Activated B cell treated with CpG ODN at 0.5 μM for 24 hours (primary cell): ENCODE measurements at places on chromosomes 2 and 18.

- DNase-seq = no peak
These were observed 51.6 kb upstream of the ATP8B1 start for GRCh38 chr18:57854726-57855125.

DNA sequence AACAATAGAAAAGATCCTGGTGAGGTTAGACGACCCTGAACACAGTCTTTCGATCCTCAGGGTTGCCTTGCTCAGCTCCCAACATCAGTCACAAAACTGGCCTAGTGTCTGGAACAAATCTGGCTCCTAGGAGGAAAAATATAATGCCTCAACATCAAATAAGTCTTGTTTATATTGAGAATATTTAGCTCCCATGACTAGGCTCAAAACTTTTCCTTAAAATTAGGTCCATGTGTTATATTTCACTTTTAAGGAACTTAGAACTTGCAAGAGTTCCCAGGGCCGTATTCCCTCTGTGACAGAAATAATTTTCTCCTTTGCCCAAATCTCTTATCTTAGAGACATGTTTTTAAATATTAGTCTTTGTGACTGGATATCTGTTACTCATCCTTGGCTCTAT is 819.7 kb upstream of the ZEB2 start:
- no peak for DNase-seq

DNA sequence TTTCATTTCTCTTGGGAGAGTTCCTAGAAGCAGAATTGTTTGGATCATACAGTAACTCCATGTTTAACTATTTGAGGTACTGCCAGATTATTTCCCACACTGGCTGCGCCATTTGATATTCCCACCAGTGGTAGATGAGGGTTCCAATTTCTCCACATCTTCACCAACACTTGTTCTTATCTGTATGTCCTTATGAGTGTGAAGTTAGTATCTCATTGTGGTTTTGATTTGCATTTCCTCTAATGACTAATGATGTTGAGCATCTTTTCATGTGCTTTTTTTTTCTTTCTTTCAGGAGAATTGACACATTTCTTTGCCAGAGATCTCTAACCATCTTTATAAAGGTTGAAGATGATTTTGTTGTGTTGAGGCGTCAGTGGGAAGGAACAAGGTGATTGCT is 4.1 kb upstream of the MGAT5 start:
- DNase-seq = no peak

GRCh38 chr2:468648-469336 is 180.9 kb upstream of the ALKAL2 start:
- no peak for DNase-seq

DNA sequence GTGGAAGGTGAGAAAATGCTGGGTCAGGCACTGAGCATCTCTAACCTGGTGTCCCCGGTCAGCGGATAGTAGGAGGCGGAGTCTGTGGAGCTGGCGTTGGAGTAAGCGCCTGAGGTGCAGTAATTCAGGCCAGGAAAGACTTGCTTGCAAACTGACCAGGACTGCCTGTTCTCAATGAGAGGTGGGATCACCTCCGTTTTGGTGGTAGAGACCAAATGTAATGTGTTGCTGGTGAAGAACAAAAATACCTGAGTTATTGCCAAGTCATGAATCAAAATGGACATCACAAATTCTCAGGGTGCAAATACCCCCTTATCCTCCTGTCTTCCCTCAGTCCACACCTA is 24.2 kb downstream of the APOB start:
- no peak for DNase-seq

DNA sequence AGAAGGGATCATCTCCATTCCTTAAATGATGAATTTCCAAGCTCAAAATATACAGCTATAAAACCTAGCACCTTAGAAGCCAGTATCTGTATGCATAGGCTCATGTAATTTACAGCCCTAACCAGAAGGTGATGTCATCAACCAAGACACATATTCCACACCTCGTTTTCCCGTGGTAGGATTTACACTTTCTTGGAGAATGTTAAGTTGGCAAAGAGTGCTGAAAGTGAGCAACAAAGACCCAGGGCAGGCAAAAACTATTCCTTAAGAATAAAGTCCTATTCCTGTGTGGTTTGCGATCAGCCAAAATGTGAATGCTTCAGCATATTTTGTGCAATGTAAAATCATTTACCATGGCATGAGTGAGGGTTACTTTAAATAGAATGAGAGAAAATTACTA is 247.1 kb downstream of the OSR1 start:
- no peak for DNase-seq

- no peak for DNase-seq
These were observed 41.2 kb downstream of the GALNT13 start for GRCh38 chr2:153912798-153913396.
